ENCODE measurements at places on chromosomes 6 and 20. TPM values are rescaled to one million over a fixed set of nuclear protein-coding genes. Genes with fewer than 3 reads are reported as not detected.

COL21A1 gene
- total RNA-seq: 0.30 TPM

SLC52A3 gene
- not detected for total RNA-seq

NTSR1 gene
- total RNA-seq: 1.9 TPM

ZSCAN12 gene
- 7.7 TPM for total RNA-seq

NFKBIE gene
- 5.6 TPM for total RNA-seq

CRISP2 gene
- not detected for total RNA-seq

BPIFB2 gene
- total RNA-seq: not detected

RIPOR3 gene
- 1.2 TPM for total RNA-seq

DEFB132 gene
- not detected for total RNA-seq

BHLHE23 gene
- total RNA-seq: not detected

ASIP gene
- total RNA-seq: not detected

MLN gene
- total RNA-seq: not detected

IP6K3 gene
- 1.1 TPM for total RNA-seq

RALGAPB gene
- total RNA-seq: 38.1 TPM

TTLL9 gene
- not detected for total RNA-seq

AKAP12 gene
- 99.7 TPM for total RNA-seq

PACSIN1 gene
- not detected for total RNA-seq

NDUFAF5 gene
- 12.5 TPM for total RNA-seq

CALHM6 gene
- total RNA-seq: 2.1 TPM

HTR1E gene
- total RNA-seq: not detected

SIRPD gene
- not detected for total RNA-seq

ACTL10 gene
- total RNA-seq: 2.7 TPM

ARMC2 gene
- 2.0 TPM for total RNA-seq

SUMO4 gene
- total RNA-seq: 2.1 TPM

ALDH5A1 gene
- total RNA-seq: 0.69 TPM

PAK5 gene
- total RNA-seq: not detected

HNF4A gene
- total RNA-seq: not detected

BTN1A1 gene
- not detected for total RNA-seq

LY6G5C gene
- total RNA-seq: 0.51 TPM

TNNC2 gene
- not detected for total RNA-seq

ARMC12 gene
- total RNA-seq: 0.42 TPM

TREML2 gene
- total RNA-seq: not detected

GZF1 gene
- total RNA-seq: 22.6 TPM

KIF25 gene
- 0.14 TPM for total RNA-seq

SLC22A7 gene
- total RNA-seq: not detected

YIPF3 gene
- total RNA-seq: 120 TPM

PREX1 gene
- total RNA-seq: 2.1 TPM

CLPSL1 gene
- total RNA-seq: not detected

C4B gene
- 2.1 TPM for total RNA-seq

HFE gene
- total RNA-seq: 24.6 TPM

BEND6 gene
- 14.3 TPM for total RNA-seq

DBNDD2 gene
- 0.30 TPM for total RNA-seq

EBF4 gene
- total RNA-seq: 1.8 TPM

TNFRSF6B gene
- total RNA-seq: 95.5 TPM

HLA-DRB5 gene
- total RNA-seq: not detected

MAPK13 gene
- 16.4 TPM for total RNA-seq

BPIFB1 gene
- total RNA-seq: not detected

C6orf132 gene
- total RNA-seq: 2.5 TPM

MARCKS gene
- 194 TPM for total RNA-seq

OCSTAMP gene
- not detected for total RNA-seq

PRR18 gene
- not detected for total RNA-seq

FHL5 gene
- total RNA-seq: not detected

MAS1 gene
- under 0.01 TPM for total RNA-seq
